ENCODE measurements at places on chromosomes 6 and 20. TPM values are rescaled to one million over a fixed set of nuclear protein-coding genes. Genes with fewer than 3 reads are reported as not detected.

- peak overlapping the region; percentile 85 for H3K4me3 ChIP-seq
- H3K27me3 ChIP-seq = no peaks in the 10 kb centered on the region
- peak overlapping the region; percentile 95 for H3K27ac ChIP-seq
- H3K36me3 ChIP-seq = no peaks in the 10 kb centered on the region
Measured at GRCh38 chr6:143059663-143060353, 881 bp upstream of the AIG1 start.

GRCh38 chr20:36644032-36644705 lies 1.8 kb downstream of the SLA2 start:
- no peaks in the 10 kb centered on the region for H3K4me1 ChIP-seq
- H3K36me3 ChIP-seq = no peaks in the 10 kb centered on the region
- no peaks in the 10 kb centered on the region for H3K27me3 ChIP-seq
- H3K4me3 ChIP-seq = no peak overlapping the region
- H3K27ac ChIP-seq = peak overlapping the region; percentile 12

DNA sequence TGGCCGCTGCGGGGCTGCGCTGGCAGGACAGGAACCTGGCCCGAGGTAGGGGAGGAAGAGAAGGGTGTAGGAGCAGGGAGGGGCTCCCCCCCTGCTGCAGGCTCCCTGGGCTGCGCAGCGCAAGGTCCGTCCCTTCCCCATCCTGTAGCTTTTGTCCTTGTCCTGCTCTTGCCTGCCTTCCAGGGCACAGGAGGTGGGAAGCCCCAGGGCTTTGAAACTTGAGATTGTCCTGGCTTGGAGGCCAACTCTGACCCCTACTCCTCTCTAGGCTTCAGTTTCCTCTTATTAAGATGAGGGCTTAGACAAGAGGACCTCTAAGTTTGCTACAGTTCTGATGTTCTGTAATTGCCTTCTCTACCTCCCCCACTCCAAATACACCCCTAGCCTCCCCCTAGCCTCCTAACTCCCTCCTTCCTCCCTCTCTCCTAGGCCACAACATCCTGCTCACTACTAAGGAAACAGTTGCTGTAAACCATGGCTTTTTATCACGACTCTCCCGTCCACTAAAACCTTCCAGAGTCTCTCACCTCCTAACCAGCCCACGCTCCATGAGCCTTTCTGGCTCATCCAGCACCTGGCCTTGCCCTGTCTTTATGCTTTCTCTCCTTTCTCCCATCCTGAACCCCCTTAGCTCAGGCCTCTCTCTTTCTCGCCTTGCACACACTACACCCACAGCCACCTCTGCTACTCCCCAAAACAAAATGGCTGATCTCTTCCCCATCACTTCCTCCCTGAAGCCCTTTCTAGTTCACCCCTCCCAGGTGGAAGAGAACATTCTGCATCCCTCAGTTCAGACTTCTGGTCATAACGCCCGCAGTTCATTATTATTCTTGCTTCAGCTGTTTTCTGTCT lies 10.2 kb downstream of the UNC5CL start:
- peak overlapping the region; percentile 70 for H3K27ac ChIP-seq
- H3K4me3 ChIP-seq = peak overlapping the region; percentile 46
- peaks cover 13% of the 10 kb centered on the region for H3K4me1 ChIP-seq
- DNase-seq = no peak
- no peaks in the 10 kb centered on the region for H3K36me3 ChIP-seq
- H3K27me3 ChIP-seq = no peaks in the 10 kb centered on the region

DNA sequence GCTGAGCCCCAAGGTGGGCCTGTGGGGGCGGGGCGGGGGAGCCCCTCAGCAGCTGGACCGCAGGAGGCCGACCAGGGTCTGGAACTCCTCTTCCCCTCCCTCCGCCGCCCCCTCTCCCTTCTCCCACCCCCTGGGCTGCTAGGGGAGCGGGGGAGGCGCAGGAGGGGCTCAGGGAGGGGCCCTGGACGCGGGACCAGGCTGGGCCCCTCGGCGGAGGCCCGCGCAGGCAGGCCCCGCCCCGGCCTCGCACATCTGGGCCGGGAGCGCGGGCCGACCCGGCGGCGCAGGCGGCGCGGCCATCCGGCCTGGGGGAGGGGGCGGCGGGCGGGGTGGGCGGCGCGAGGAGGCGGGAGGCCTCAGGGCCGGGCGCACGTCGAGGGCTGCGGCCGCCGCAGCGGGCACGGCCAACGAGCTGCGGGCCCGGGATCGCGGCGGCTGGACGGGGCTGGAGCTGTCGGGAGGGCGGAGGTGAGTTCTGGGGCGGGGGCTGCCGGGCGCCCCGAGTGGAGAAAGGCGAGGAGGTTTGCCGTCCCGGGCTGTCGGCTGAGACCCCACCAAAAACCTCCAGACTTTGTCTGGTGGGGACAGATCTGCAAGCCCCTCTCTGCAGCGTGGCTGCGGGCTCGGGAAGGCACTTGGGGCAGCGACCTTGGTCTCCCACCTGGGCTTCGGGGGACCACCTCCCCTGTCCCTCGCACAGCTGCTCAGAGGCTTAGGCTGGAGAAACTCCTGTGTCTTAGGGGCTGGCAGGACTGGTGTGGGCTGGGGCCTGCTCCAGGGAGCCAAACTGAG lies at the start of gene HSPA12B:
HSPA12B (plus strand) TSS at position 359 of the 792 bp plus-strand sequence. CDS start 5,990 bp downstream, outside the sequence.
- no peaks in the 10 kb centered on the region for H3K36me3 ChIP-seq
- peak within 1 kb of the TSS; percentile 31 for H3K27ac ChIP-seq
- DNase-seq = no peak
- peak within 1 kb of the TSS; percentile 6 for H3K4me3 ChIP-seq

GRCh38 chr6:159180001-159180400 lies 10.8 kb downstream of the FNDC1 start:
- H3K36me3 ChIP-seq = no peaks in the 10 kb centered on the region
- H3K4me1 ChIP-seq = no peaks in the 10 kb centered on the region
- no peaks in the 10 kb centered on the region for H3K27me3 ChIP-seq
- DNase-seq = no peak

DNA sequence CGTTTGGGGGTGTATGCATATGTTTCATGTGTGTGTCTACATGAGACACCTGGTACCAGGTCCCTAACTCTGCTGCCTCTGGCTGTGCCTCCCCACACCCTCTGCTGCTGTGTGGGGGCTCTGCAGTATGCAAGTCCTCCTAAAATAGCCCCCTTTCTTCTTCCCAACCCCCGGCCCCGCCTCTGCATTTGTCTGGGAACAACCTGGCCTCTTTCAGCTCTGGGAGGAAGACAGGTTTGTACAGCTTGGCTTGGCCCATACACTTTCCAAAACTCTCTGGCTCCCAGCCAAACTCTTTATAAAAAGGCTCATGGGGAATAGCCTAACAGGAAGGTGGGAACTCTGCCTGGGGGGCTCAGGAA lies 27.1 kb upstream of the EMILIN3 start:
- H3K27me3 ChIP-seq = no peaks in the 10 kb centered on the region
- no peaks in the 10 kb centered on the region for H3K36me3 ChIP-seq
- no peak overlapping the region for H3K27ac ChIP-seq
- no peaks in the 10 kb centered on the region for H3K4me1 ChIP-seq

GRCh38 chr20:52313341-52313963 lies 121.9 kb upstream of the ZFP64 start:
- no peak overlapping the region for H3K4me3 ChIP-seq
- no peak overlapping the region for H3K27ac ChIP-seq
- no peaks in the 10 kb centered on the region for H3K36me3 ChIP-seq
- no peaks in the 10 kb centered on the region for H3K4me1 ChIP-seq
- no peak for DNase-seq

DNA sequence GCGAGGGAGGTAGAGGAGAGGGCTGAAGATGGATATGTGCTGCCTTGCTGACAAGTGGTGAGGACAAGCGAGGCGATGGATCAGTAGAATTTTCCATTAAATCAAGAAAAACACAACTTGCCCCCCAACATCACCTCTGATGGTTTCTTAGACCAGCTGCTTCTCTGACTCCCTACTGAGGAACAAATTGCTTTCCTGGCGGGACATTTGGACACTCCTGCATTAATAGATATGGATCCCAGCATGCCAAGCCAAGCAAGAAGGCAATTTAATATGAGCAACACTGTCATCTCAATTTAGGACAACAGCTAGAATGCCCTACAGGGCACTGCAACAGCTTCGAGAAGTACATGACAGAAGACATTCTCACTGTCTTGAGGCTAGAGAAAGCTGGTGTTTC lies 248.4 kb upstream of the AGPAT4 start:
- no peak overlapping the region for H3K4me3 ChIP-seq
- no peaks in the 10 kb centered on the region for H3K27me3 ChIP-seq
- H3K36me3 ChIP-seq = no peaks in the 10 kb centered on the region
- DNase-seq = no peak

DNA sequence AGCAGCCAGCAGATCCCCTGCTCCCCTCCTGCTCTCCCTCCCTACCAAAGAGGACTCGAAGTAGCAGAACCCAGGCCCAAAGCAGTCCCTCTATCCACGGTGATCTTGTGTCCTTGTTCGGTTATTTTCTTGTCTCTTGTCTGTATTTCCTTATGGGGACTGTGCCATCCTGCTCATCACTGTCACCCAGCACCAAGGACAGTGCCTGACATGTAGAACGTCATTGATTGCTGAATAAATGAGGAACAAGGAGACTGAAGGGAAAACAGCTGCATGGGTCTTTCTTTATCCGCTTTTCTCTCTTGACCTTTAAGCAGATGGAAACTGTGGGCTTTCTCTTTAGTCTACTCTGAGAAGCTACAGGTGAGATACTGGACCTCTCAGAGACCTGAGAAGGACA lies 29.4 kb upstream of the ZNF831 start:
- H3K27ac ChIP-seq = no peak overlapping the region
- DNase-seq = no peak
- no peaks in the 10 kb centered on the region for H3K36me3 ChIP-seq

GRCh38 chr20:25025091-25025861 lies 32.7 kb downstream of the ACSS1 start:
- H3K36me3 ChIP-seq = no peaks in the 10 kb centered on the region
- H3K4me3 ChIP-seq = no peak overlapping the region
- H3K27ac ChIP-seq = no peak overlapping the region
- peaks cover 11% of the 10 kb centered on the region for H3K4me1 ChIP-seq
- H3K27me3 ChIP-seq = no peaks in the 10 kb centered on the region
- peak; percentile 5 for DNase-seq

Gene LINC00237
- not detected for total RNA-seq

Gene MLN
- total RNA-seq = not detected

Gene LHFPL5
- total RNA-seq = not detected

Data from transverse colon (tissue), 4 donors.